B cell (primary cell): ENCODE measurements at places on chromosomes 12 and 14. TPM values are rescaled to one million over a fixed set of nuclear protein-coding genes. Genes with fewer than 3 reads are reported as not detected.

- H3K27me3 ChIP-seq = no peaks in the 10 kb centered on the region
- no peak overlapping the region for H3K27ac ChIP-seq
- no peaks in the 10 kb centered on the region for H3K4me1 ChIP-seq
- DNase-seq = no peak
- no peak overlapping the region for H3K4me3 ChIP-seq
Measured at GRCh38 chr12:17438141-17438540, 651.9 kb downstream of the RERGL start.

- H3K4me1 ChIP-seq = no peaks in the 10 kb centered on the region
- H3K27me3 ChIP-seq = no peaks in the 10 kb centered on the region
- H3K36me3 ChIP-seq = no peaks in the 10 kb centered on the region
- no peak overlapping the region for H3K27ac ChIP-seq
Measured at GRCh38 chr14:53569446-53569845, 387.2 kb downstream of the BMP4 start.

Gene EXOC5
- polyA plus RNA-seq = 5.4 and 9.8 TPM in 2 replicates

DNA sequence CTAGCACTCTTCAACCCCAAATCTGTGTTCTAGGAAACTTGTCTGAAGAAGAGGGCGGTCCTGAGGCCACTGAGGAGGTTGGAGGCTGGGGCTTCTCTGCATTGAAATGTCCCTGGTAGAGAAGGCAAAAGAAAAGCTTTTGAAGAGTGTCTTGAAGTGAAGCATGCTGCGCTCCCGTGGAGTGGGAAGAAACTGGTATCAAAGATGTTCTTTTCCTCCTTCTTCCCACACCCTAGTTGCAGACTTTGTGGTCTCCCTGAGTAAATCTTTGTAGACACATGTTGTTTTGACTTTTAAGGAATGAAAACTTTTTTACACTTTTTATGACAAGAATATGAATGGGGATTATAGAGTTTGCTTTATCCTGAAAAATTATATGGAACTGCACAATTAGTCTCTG is 59.0 kb upstream of the ANP32D start:
- no peaks in the 10 kb centered on the region for H3K36me3 ChIP-seq
- no peaks in the 10 kb centered on the region for H3K4me1 ChIP-seq
- no peak overlapping the region for H3K27ac ChIP-seq
- H3K4me3 ChIP-seq = no peak overlapping the region
- peaks cover 7% of the 10 kb centered on the region for H3K27me3 ChIP-seq
- no peak for DNase-seq

DNA sequence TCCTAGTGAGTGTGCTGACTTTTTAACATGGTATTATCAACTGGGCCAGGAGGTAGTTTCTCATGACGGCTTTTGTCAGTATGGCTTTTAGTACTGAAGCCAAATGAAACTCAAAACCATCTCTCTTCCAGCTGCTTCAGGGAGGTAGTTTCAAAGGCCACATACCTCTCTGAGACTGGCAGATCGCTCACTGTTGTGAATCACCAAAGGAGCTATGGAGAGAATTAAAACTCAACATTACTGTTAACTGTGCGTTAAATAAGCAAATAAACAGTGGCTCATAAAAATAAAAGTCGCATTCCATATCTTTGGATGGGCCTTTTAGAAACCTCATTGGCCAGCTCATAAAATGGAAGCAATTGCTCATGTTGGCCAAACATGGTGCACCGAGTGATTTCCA is 141.1 kb downstream of the HMGA2 start:
- H3K4me3 ChIP-seq = no peak overlapping the region
- H3K27ac ChIP-seq = no peak overlapping the region
- H3K27me3 ChIP-seq = peaks cover 8% of the 10 kb centered on the region
- H3K4me1 ChIP-seq = no peaks in the 10 kb centered on the region
- no peak for DNase-seq
- H3K36me3 ChIP-seq = no peaks in the 10 kb centered on the region

GRCh38 chr14:103085106-103086091 is 1.4 kb downstream of the LBHD2 start:
- H3K27ac ChIP-seq = no peak overlapping the region
- H3K4me3 ChIP-seq = no peak overlapping the region
- peaks cover 21% of the 10 kb centered on the region for H3K27me3 ChIP-seq
- no peak for DNase-seq
- no peaks in the 10 kb centered on the region for H3K36me3 ChIP-seq

DNA sequence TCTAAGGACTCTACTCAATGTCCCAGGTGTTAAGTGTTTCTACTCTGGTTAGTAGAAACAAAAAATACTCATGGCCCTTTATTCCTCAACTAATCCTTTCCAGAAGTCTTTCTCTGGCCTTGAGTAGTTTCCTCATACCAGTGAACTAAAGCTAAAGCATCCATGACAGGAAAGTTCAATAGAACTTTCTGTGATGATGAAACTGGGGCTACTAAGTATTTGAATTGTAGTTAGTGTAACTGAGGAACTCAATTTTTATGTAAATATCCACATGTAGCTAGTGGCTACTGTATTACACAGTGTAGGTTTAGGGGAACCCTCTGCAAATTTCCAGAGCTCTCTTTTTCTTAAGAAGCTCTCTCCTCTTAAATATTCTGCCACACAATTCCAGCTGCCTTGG is 63.7 kb downstream of the R3HDM2 start:
- H3K4me1 ChIP-seq = no peaks in the 10 kb centered on the region
- H3K27me3 ChIP-seq = no peaks in the 10 kb centered on the region
- DNase-seq = no peak
- H3K36me3 ChIP-seq = peaks cover 1% of the 10 kb centered on the region
- no peak overlapping the region for H3K4me3 ChIP-seq

Gene TAS2R20
- 1.0 and 1.7 TPM in 2 replicates for polyA plus RNA-seq

DNA sequence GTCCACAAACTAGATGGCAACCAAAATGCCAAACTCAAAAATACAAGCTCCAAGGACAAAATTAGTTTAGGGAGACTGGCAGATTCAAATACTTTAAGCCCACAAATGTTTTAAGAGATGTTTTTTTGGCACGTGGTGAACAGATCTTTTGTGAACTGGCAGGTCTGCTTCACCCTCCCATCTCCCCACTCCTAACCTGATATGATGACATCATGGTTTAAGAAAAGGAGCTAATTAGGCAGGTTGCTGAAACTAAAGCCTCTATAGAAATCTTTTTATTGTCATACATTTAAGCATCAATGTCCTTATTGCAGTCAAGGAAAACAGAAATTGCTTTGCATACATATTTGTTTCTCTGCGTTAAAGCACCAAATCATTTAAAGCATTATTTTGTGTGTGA is 5.8 kb downstream of the LRIG3 start:
- no peaks in the 10 kb centered on the region for H3K4me1 ChIP-seq
- DNase-seq = no peak
- H3K27ac ChIP-seq = no peak overlapping the region

DNA sequence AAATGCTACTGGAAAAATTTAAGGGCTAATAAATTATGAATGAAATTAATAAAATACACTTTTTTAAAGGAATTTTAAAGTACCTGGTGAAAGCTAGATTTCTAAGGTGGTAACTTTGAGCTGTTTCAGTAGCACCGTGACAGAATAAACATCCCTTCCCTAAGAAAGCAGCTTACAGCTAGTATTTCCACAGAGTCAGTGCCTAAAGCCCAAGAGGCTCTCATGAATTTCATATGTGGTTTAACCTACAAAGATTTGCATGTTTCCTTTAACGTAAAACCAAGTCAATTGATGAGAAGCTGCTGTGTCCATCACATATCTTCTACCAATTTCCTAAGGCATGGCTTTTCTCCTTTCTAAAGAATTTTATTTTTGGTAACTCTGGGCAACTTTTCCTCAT is 56.8 kb downstream of the IFNG start:
- no peak overlapping the region for H3K4me3 ChIP-seq
- no peaks in the 10 kb centered on the region for H3K27me3 ChIP-seq
- H3K27ac ChIP-seq = no peak overlapping the region
- no peaks in the 10 kb centered on the region for H3K4me1 ChIP-seq
- H3K36me3 ChIP-seq = no peaks in the 10 kb centered on the region

DNA sequence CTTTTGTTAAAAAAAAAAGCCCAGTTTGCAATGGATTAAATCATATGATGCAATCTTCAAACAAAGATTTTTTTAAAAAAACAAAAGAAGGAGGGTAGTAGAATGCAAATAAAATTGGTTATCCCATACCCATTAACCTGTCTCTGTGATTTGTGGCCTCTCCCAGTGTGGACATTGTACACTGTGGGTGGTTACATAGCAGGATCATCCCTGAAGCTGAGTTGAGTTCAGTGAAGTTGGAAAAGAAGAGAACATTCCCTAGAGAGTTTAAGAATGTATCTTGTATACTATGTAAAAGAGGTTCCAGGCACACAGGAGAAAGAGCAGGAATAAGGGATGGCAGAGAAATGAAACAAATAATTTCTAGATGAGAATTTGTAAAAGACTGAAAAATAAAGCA is 142.4 kb upstream of the SLC16A7 start:
- H3K4me3 ChIP-seq = no peak overlapping the region
- no peaks in the 10 kb centered on the region for H3K4me1 ChIP-seq
- no peaks in the 10 kb centered on the region for H3K36me3 ChIP-seq
- no peak for DNase-seq
- no peak overlapping the region for H3K27ac ChIP-seq

Gene OR4E1
- not detected in 2 replicates for polyA plus RNA-seq

Gene GLIPR1L2
- polyA plus RNA-seq = 0.23 and 0.37 TPM in 2 replicates

GRCh38 chr14:103329401-103330347 is 4.4 kb upstream of the EIF5 start:
- DNase-seq = no peak
- no peaks in the 10 kb centered on the region for H3K27me3 ChIP-seq
- H3K4me3 ChIP-seq = no peak overlapping the region
- H3K36me3 ChIP-seq = no peaks in the 10 kb centered on the region

DNA sequence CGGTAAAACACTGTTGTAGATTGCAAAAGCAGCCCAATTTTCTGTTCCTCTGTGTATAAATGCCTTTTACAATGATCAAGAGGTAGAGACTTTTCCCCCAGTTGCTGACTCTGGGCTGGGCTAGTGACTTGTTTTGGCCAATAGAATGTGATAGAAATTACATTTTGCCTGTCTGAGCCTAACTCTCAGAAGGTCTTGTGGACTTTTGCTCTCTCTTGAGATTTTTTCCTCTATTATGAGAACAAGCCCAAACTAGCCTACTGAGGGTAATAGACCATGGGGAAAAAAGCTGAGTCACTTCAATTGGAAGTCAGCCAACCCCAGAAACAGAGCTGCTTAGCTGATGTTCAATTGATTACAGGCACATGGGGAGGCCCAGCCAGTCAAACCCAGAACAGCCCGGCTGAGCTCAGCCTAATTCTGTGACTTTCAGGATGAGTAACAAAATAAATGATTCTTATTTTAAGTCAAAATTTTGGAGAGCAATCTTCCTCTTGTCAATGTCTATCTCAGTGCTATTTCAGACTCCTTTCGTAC is 61.4 kb downstream of the MYF5 start:
- no peaks in the 10 kb centered on the region for H3K36me3 ChIP-seq
- H3K27me3 ChIP-seq = no peaks in the 10 kb centered on the region
- H3K4me3 ChIP-seq = no peak overlapping the region
- no peaks in the 10 kb centered on the region for H3K4me1 ChIP-seq

DNA sequence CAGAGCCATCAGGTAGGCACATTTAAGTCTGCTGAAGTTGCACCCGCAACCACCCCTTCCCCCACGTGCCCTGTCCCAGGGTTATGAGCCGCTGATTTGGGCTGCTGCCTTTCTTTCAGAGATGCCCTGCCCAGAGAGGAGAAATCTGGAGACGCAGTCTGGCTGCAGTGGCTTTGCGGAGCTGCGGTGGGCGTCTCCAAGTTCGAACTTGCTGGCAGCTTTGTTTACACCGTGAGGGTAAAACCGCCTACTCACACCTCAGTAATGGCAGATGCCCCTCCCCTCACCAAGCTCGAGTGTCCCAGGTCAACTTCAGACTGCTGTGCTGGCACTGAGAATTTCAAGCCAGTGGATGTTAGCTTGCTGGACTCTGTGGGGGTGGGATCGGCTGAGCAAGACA is 14.7 kb downstream of the PTCSC3 start:
- H3K4me1 ChIP-seq = no peaks in the 10 kb centered on the region
- no peak overlapping the region for H3K27ac ChIP-seq
- no peak for DNase-seq
- H3K4me3 ChIP-seq = no peak overlapping the region
- no peaks in the 10 kb centered on the region for H3K36me3 ChIP-seq

Gene RAN
- 339 and 416 TPM in 2 replicates for polyA plus RNA-seq

Gene GYS2
- not detected in 2 replicates for polyA plus RNA-seq

- no peak for DNase-seq
- H3K36me3 ChIP-seq = peaks cover 14% of the 10 kb centered on the region
- no peak overlapping the region for H3K27ac ChIP-seq
- no peaks in the 10 kb centered on the region for H3K4me1 ChIP-seq
- no peaks in the 10 kb centered on the region for H3K27me3 ChIP-seq
Measured at GRCh38 chr14:34843011-34843554, 32.1 kb downstream of the BAZ1A start.

- peak overlapping the region; percentile 87 for H3K27ac ChIP-seq
- no peaks in the 10 kb centered on the region for H3K27me3 ChIP-seq
- no peaks in the 10 kb centered on the region for H3K36me3 ChIP-seq
- H3K4me1 ChIP-seq = peaks cover 93% of the 10 kb centered on the region
- H3K4me3 ChIP-seq = peak overlapping the region; percentile 36
Measured at GRCh38 chr12:64669270-64669842, 59.1 kb downstream of the RASSF3 start.

DNA sequence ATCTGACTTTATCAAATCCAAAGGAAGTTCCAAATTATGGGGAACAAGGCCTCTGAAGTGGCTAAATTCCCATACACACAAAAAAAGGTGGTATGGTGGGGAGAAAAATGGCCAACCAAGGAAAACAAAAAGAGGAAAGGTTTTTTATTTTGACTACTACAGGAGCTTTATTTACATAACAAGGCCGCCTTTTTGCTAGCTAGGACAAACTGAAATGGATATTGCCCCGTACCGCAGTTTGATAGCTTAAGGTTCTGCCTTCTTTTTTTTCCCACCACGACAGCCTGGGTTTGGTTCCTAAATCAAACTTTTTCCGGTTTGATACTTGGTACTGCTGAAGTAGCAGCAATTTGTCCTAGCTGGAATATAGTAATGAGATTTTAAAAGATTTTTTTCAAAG is 66.8 kb downstream of the COX16 start:
- H3K27me3 ChIP-seq = no peaks in the 10 kb centered on the region
- DNase-seq = no peak
- H3K27ac ChIP-seq = no peak overlapping the region
- H3K4me1 ChIP-seq = peaks cover 6% of the 10 kb centered on the region

- H3K4me3 ChIP-seq = no peak overlapping the region
- no peaks in the 10 kb centered on the region for H3K27me3 ChIP-seq
- peaks cover 7% of the 10 kb centered on the region for H3K4me1 ChIP-seq
- no peak overlapping the region for H3K27ac ChIP-seq
Measured at GRCh38 chr14:102215071-102215470, 75.4 kb downstream of the WDR20 start.

GRCh38 chr14:67477926-67478799 is 10.4 kb downstream of the TMEM229B start:
- H3K4me1 ChIP-seq = no peaks in the 10 kb centered on the region
- H3K36me3 ChIP-seq = no peaks in the 10 kb centered on the region
- no peaks in the 10 kb centered on the region for H3K27me3 ChIP-seq
- no peak for DNase-seq

- no peak for DNase-seq
- H3K27me3 ChIP-seq = no peaks in the 10 kb centered on the region
- no peak overlapping the region for H3K27ac ChIP-seq
- H3K4me3 ChIP-seq = no peak overlapping the region
- H3K36me3 ChIP-seq = no peaks in the 10 kb centered on the region
- no peaks in the 10 kb centered on the region for H3K4me1 ChIP-seq
Measured at GRCh38 chr14:74915826-74916225, 7.2 kb downstream of the RPS6KL1 start.

Gene HRK
- polyA plus RNA-seq = 1.8 and 5.6 TPM in 2 replicates

GRCh38 chr12:117850048-117850447 is 118.7 kb downstream of the KSR2 start:
- no peaks in the 10 kb centered on the region for H3K4me1 ChIP-seq
- DNase-seq = peak; percentile 21
- no peaks in the 10 kb centered on the region for H3K27me3 ChIP-seq
- no peak overlapping the region for H3K4me3 ChIP-seq

GRCh38 chr14:80764496-80764895 is 177.0 kb downstream of the CEP128 start:
- H3K27ac ChIP-seq = no peak overlapping the region
- H3K4me3 ChIP-seq = no peak overlapping the region
- H3K4me1 ChIP-seq = no peaks in the 10 kb centered on the region
- no peaks in the 10 kb centered on the region for H3K27me3 ChIP-seq
